MM.1S (cell line): ENCODE measurements at places on chromosomes 7 and 10.
A peak's percentile ranks its signal among the peaks of the same experiment; 100 is the strongest.

GRCh38 chr10:124003871-124004662 lies 89.3 kb downstream of the CHST15 start:
- H3K4me1 ChIP-seq: peaks cover 15% of the 10 kb centered on the region; the same call in 1 of the 2 replicates
- H3K4me3 ChIP-seq: no peak overlapping the region
- DNase-seq: no peak
- no peaks in the 10 kb centered on the region for H3K27me3 ChIP-seq
- no peak overlapping the region for H3K27ac ChIP-seq
- H3K36me3 ChIP-seq: peaks cover 26% of the 10 kb centered on the region

DNA sequence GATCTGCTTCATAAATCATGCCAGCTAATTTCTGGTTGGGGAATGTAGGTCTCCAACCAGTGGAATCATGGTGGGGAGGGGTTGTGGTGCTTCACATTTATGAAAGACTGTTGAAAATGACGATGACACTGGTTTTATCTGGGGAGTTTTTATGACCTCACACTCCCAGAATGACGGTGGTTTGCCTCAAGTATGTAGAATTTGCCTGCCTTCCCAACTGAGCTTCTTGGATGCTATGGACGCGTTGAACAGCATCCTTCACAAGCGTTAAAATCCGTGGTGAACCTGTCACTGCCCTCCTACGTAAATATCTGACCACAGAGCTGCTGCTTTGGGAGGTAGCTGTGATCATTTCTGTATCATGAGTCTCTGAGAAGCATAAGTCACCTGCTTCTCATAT lies 3.3 kb downstream of the INSYN2A start:
- H3K36me3 ChIP-seq: no peaks in the 10 kb centered on the region
- H3K4me3 ChIP-seq: no peak overlapping the region
- no peaks in the 10 kb centered on the region for H3K4me1 ChIP-seq
- no peaks in the 10 kb centered on the region for H3K27me3 ChIP-seq

GRCh38 chr10:71161425-71161824 lies 50.9 kb upstream of the UNC5B start:
- no peaks in the 10 kb centered on the region for H3K36me3 ChIP-seq
- DNase-seq: no peak

DNA sequence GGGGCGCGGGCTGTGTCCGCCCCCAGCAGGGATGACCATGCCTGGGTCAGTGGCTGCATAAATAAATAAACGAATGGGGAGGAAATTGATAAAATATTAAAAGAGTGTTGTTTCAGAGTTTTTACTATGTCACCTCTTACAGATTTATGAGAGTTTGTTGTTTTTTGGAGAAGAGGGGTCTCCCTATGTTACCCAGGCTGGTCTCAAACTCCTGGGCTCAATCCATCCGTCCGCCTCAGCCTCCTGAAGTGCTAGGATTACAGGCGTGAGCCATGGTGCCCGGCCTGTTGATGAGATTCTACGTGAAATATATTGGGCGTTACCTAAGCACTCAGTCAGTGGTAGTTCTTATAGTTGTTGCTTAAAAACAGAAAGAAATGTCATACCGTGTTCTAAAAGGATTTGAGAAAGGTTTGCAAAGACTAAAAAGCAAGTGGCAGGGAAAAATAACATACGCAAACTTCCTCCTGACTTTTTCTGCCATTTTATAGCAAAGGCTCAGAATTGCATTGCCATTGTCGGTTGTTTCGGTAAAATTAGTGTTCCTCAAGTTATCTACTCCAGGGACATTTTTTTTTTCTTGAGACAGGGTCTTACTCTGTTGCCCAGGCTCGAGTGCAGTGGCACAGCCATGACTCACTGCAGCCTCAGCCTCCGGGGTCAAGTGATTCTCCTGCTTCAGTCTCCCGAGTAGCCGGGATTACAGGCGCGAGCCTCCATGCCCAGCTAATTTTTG lies 39.5 kb upstream of the FOXK1 start:
- H3K4me3 ChIP-seq: peak overlapping the region; percentile 67
- no peak for DNase-seq
- H3K4me1 ChIP-seq: peaks cover 11% of the 10 kb centered on the region
- no peak overlapping the region for H3K27ac ChIP-seq

GRCh38 chr7:30886608-30887011 lies 25.0 kb upstream of the AQP1 start:
- DNase-seq: no peak
- no peaks in the 10 kb centered on the region for H3K36me3 ChIP-seq
- H3K4me3 ChIP-seq: no peak overlapping the region
- no peaks in the 10 kb centered on the region for H3K27me3 ChIP-seq

- no peak overlapping the region for H3K4me3 ChIP-seq
- H3K27ac ChIP-seq: no peak overlapping the region
- no peaks in the 10 kb centered on the region for H3K36me3 ChIP-seq
- no peaks in the 10 kb centered on the region for H3K27me3 ChIP-seq
Measured at GRCh38 chr7:155136619-155137243, 66.6 kb downstream of the HTR5A start.

- DNase-seq: no peak
- no peak overlapping the region for H3K27ac ChIP-seq
- H3K4me3 ChIP-seq: no peak overlapping the region
- peaks cover 10% of the 10 kb centered on the region for H3K4me1 ChIP-seq
Measured at GRCh38 chr10:101558671-101559595, 29.1 kb downstream of the POLL start.

DNA sequence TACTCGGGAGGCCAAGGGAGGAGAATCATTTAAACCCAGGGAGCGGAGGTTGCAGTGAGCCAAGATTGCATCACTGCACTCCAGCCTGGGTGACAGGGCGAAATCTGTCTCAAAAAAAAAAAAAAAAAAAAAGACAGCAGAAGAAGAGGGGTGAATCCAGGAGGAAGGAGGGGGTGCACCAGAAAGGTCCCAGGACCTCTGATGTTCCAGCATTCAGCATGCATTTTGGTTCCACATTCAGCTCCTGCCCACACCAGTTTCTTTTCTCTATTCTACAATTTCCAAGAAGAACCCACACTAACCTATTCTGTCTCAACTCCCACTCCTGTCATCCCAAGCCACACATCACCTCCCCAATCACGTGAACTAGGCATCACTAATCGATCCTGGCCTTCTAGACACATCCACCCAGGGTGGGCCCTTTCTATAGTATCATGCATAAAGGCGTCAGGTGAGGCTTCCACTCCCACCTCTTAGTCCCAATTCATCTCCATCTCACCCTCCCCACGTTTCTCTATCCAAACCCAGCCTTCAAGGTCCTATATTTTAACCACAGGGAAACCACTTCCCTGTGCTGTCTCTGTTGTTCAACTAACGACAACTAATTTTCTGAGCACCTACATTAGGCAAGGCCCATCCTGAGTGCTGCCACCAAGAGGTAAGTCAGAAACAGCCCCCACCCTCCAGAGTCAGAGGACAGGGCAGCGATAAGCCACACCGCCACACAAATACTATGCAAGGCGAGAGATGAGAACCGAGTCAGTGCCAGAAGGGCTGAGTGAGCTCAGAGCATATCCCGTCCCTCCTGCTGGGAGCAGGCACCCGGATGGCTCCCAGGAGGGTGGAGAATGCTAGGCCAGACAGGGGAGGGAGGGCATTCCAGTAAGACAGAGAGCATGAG lies 2.2 kb downstream of the ANXA11 start:
- peak overlapping the region; percentile 61; the same call in 1 of the 2 replicates for H3K27ac ChIP-seq
- peak overlapping the region; percentile 96 for H3K4me3 ChIP-seq
- H3K27me3 ChIP-seq: no peaks in the 10 kb centered on the region
- H3K36me3 ChIP-seq: no peaks in the 10 kb centered on the region
- peak; percentile 80 for DNase-seq

GRCh38 chr7:132618271-132618955 lies 42.1 kb upstream of the PLXNA4 start:
- no peak for DNase-seq
- H3K4me3 ChIP-seq: no peak overlapping the region
- no peak overlapping the region for H3K27ac ChIP-seq
- H3K27me3 ChIP-seq: no peaks in the 10 kb centered on the region
- H3K36me3 ChIP-seq: no peaks in the 10 kb centered on the region

DNA sequence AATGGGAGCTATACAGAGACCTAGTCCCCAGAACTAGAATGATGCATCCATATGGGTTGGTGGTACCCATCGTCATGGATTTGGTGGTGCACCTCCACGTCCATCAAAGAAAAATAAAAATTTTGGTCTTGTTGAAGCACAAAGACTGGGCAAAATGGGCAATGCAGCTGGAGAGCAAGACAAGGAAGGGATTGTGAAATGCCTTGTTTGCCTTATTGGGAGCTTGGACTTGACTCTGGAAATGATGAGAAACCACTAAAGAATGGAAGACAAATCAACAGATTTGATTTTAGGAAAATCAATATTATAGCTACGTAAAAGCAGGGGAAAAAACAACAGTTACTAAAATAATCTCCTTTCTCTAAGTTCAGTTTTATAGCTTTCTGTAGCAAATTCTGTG lies 150.9 kb downstream of the CPED1 start:
- no peak overlapping the region for H3K4me3 ChIP-seq
- DNase-seq: no peak
- H3K27me3 ChIP-seq: peaks cover 25% of the 10 kb centered on the region
- H3K27ac ChIP-seq: no peak overlapping the region
- H3K36me3 ChIP-seq: no peaks in the 10 kb centered on the region
- H3K4me1 ChIP-seq: peaks cover 12% of the 10 kb centered on the region

GRCh38 chr10:122878799-122879338 lies 512 bp downstream of the FAM24B start:
- H3K27me3 ChIP-seq: no peaks in the 10 kb centered on the region
- no peaks in the 10 kb centered on the region for H3K36me3 ChIP-seq
- no peak for DNase-seq

- H3K36me3 ChIP-seq: no peaks in the 10 kb centered on the region
- H3K4me1 ChIP-seq: peaks cover 15% of the 10 kb centered on the region
- DNase-seq: peak; percentile 49
- peak overlapping the region; percentile 49; the same call in 1 of the 2 replicates for H3K27ac ChIP-seq
- no peaks in the 10 kb centered on the region for H3K27me3 ChIP-seq
Measured at GRCh38 chr7:116953906-116954838, 871 bp downstream of the ST7 start.

DNA sequence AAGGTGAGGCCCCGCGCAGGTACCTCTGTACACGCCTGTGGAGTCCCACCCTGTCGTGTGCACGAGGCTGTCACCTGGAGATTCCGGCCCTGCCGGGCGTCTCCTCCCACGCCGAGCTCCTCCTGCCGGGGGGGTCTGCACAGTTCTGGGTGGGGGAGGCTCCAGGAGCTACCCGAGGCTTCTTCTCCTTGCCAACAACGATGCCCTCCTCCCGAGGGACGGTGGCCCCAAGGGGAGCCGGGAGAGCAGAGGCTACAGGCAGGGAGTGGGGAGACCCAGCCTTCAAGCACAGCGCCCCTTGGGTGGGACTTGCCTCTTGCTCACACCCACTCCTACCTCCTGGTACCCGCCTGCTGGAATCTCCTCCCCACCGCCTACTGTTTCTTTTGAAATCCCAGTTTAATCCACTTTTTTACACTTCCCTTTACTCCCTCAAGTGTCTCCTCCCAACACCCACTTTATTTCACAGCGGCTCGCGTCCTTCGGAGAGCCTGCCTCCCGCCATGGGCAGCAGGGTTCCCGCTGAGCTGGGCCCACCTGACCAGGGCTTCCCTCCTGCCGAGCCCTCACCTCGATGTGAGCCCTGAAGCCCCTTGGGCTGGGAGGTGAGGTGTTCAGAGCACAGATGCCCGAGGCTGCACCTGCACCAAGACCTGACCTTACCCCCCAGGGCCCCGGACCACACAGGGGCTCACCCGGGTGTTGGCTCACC lies 338.1 kb downstream of the DNAJB6 start:
- DNase-seq: no peak
- H3K27ac ChIP-seq: no peak overlapping the region
- H3K4me1 ChIP-seq: no peaks in the 10 kb centered on the region
- no peak overlapping the region for H3K4me3 ChIP-seq
- no peaks in the 10 kb centered on the region for H3K36me3 ChIP-seq

GRCh38 chr7:85164376-85164775 lies 22.5 kb downstream of the SEMA3D start:
- H3K4me3 ChIP-seq: no peak overlapping the region
- no peak overlapping the region for H3K27ac ChIP-seq
- H3K36me3 ChIP-seq: no peaks in the 10 kb centered on the region
- no peak for DNase-seq
- no peaks in the 10 kb centered on the region for H3K27me3 ChIP-seq
- H3K4me1 ChIP-seq: no peaks in the 10 kb centered on the region

- H3K27me3 ChIP-seq: no peaks in the 10 kb centered on the region
- H3K36me3 ChIP-seq: no peaks in the 10 kb centered on the region
- DNase-seq: no peak
- H3K4me3 ChIP-seq: no peak overlapping the region
Measured at GRCh38 chr10:28219251-28219650, 83.6 kb downstream of the MPP7 start.

DNA sequence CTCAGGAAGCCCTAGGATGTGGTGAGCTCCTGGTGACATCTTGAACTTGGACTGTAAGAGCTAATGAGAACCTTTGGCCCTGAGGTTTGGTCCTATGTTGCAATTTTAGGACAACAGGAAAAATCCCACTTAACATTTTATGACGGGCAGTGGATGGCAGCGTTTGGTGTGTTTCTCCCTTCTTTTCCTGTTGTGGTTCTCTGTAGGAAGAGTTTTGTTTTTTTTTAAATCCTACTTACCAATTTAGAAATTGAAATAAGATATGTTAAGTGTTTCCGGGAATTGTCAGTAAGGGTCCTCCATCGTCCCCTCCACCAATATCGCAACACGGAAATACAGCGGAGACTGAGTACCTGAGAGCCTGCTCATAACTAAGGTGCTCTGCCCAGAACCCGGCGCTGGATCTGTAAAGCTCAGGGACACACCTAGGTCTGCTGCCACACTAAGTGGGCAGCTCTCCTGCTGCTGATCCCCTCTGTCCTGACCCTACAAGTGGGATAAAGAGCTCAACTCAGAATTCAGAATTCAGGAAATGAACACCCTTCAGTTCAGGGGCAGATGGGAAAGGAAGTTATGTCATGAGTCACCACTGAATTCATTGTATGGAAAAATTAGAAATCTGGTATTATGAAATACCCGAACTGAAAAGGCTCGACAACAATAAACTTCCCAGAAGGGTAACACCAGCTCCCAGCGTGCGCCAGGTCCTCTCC lies 9.1 kb upstream of the PROSER2 start:
- H3K4me3 ChIP-seq: no peak overlapping the region
- no peak for DNase-seq
- H3K27ac ChIP-seq: no peak overlapping the region
- no peaks in the 10 kb centered on the region for H3K36me3 ChIP-seq
- H3K27me3 ChIP-seq: no peaks in the 10 kb centered on the region
- H3K4me1 ChIP-seq: no peaks in the 10 kb centered on the region
